ENCODE measurements at places on chromosomes 13 and 19.
A peak's percentile ranks its signal among the peaks of the same experiment; 100 is the strongest.

- DNase-seq, result no peak
These were observed 158.8 kb upstream of the DACH1 start for GRCh38 chr13:72025836-72026235.

DNA sequence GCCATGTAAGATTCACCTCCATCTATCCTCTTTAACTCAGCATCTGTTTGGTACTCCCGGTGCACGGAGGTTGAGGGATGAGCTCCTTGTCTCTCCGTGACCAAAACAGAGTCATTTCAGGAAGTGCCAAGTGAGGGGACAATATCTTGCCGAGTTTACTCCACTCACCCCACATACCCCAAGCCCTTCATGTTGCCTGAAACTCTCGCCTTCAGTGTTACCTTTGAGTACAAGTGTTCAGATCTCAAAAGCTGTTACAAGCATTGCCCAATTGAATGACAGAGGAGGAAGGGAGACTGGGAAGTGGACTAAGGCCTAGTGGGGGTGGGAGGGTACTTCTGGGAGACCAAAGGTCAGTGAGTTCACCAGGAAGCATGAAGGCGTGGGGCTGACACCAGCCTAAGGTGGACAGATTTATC lies 6.0 kb upstream of the SIGLEC12 start:
- DNase-seq, result no peak

DNA sequence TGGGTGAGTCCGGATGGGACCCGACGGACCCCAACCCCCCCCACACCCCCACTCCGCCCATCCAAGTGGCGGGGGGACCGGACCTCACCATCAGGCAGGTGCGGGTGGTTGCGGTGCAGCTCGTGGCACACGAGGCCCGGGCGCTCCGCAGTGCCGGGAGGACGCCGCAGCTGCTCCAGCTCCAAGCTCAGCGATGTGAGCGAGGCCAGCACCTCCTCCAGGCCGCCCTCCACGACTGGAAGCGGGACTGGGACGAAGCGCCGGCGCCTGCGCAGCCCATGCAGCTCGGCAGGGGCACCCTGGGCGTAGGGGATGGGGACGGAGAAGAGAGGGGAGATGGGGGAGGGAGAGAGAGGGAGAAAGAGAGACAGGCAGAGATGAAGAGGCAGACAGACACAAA lies 30.1 kb upstream of the OLFM2 start:
- no peak for DNase-seq

DNA sequence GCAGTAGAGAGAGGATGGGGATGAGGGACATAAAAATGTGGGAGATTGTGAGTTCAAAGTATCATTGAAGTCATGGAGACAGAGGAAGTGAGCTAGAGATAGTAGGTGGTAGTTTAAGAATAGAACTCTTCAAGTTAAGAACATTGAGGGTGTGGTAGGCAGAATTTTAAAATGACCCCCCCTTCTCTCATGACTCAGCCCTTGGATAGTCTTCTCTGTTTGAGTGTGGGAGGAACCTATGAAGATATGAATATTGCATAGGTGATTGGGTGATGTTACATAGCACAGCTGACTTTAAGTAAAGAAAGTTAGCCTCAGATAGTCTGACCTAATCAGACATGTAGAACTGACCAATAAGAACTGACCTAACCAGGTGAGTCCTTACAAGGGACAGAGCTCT lies 418.6 kb downstream of the FOXO1 start:
- no peak for DNase-seq

DNA sequence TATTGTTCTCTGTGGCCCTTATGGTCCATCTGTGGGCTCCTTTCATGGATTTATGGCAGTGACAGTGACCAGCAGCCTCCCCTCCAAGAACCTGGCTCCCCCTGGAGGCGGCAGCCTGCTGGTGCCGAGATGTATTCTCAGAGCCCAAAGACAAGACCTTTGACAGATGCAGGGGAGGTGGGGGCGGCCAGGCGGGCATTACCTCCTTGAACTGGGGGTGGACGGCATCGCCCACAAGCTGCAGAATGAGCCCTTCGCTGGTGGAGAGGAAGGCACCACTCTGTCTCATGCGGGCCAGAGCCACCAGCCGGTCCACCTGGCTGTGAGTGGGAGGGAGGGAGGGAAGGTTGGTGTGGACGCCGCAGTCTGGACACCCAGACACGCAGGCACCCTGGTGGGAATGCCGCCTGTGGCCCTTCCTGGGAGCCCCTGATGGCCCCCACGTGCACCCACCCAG lies 6.6 kb downstream of the ISOC2 start:
- DNase-seq, result peak; percentile 54

DNA sequence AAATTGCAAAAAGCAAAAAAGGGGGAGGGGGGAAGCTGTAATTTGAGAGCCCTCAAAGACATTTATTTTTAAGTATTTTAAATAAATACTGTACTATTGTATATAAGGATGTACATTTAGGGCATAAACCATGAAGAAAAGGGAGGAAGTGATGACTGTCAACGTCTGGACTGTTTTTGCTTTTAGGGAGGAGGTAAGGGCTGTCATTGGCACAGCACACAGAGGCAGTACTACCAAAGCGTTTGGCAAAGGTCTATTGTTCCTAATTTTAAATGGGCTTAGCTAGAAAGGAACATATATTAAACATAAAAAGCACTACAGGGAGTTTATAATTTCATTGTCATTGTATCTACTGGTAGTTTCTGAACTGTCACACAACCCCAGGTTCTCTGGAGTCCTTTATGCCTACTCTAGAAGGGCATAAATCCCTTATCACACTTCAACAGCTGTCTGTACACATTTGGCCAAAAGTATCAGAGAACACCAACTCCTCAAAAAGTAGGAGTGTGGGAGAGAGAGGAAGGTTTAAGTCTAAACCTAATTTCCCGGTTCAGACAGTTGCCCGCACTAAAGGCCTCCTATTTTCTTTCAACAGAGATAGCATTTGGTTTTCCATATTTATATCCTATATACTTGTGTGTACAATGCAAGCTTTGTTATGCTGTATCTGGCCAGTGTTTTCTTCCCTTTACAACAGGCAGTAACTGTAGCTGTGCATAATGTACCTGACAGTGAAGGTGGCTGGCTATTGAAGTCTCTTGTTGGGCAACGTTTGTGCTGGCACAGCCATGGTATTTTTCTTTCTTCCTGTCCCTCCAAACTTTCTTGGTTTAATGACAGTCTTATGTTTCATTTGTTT lies 406.2 kb downstream of the KLF5 start:
- DNase-seq, result no peak

- DNase-seq, result no peak
These were observed 52.2 kb downstream of the ZNF737 start for GRCh38 chr19:20513189-20513904.

DNA sequence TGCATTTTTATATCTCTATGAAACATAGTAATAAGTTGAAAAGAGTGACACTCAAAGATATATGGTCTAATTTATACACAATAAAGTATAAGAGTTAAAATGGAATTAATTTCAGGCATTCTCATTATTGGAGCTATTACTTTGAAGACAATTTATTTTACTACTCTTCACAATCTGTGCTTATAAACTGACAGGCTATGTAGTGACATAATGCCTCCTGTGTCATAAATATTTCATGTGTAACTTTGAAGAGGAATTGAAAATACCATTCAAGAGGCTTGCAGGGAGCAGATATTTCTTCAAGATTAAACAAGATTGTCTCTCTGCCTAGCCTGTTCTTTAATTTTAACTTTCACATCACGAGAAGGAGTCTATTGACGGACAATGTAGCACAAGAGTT lies 1881.5 kb upstream of the PCDH20 start:
- DNase-seq, result no peak

- peak; percentile 79 for DNase-seq
These were observed at the start of gene SHANK1 for GRCh38 chr19:50719566-50719965. SHANK1 (minus strand) TSS chr19:50719802; CDS start chr19:50716919, 2,883 bp downstream.

- DNase-seq, result no peak
These were observed 1169.7 kb downstream of the DIAPH3 start for GRCh38 chr13:58994077-58994476.

DNA sequence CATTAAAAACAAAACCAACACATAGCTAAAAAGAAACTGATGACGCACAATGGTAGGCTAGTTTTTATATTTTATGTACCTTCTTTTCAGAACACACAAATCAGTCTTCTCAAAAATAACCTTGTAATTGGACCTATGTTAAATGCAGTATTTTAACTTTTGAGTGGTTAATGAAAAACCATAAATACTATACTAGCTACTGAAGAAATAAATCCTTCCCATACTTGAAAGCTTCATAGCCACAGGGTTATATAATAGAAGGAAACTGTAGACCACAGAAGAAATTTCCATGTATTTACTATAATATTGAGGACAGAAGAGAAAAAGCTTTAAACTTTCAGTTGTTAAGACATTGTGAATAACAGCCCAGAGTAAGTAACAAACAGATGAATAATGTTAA lies 1094.3 kb upstream of the SLC10A2 start:
- peak; percentile 52 for DNase-seq

GRCh38 chr19:10110972-10111317 lies 548 bp upstream of the P2RY11 start:
- DNase-seq, result no peak

DNA sequence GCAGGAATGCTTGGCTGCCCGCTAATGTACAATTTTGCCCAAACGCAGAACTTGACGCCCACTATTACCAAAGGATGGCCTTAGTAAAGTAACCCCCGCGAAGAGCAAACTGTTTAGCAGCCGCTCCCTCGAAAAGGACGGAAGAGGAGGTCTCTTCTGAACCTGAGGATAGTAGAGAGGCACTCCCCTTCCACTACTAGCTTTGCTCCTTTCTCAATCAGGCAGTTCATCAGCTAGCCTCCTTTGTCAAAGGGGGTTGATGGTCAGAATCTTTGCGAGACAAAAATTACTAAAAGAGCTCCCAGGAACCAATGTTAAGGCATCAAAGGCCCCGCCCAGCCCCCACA lies 534 bp downstream of the CAB39L start:
- DNase-seq, result no peak

GRCh38 chr13:44573071-44573470 lies 3.1 kb downstream of the TSC22D1 start:
- no peak for DNase-seq

DNA sequence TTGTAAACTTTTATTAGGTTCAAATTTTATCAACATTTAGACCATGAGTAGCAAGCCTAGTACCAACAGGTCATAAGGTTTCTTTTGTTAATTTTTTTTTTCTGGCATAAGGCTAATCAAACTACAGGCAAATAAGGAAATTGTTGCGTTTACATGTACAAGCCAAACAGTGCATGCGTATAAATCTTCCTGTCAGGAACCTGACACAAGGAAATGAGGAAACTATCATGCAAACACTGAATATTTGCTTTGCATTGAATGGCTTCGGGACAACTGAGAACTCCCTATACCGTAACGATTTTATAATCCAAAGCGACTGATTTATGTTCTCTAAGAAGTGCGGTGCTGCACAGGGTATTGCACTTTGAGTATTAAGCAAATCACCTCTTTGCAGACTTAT lies 133.0 kb upstream of the TRPC4 start:
- no peak for DNase-seq

DNA sequence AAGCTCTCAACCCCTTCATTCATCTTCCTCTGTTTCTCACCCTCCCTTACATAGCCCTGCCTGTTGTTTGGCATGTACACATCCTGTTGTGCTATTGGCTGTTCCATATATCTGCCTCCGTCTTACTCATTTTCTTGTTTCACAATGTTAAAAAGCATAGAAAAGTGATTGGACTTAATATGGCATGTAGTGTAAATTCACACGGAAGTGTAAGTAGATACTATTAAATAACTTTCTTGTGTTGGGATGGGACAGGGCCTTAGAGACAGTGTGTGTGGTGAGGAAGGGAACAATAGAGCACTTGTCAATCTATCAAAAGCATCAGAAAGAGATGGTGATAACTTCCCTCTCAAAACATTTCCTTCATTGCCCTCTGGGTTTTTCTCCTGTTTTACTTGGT lies 12.3 kb downstream of the LMO7 start:
- no peak for DNase-seq

DNA sequence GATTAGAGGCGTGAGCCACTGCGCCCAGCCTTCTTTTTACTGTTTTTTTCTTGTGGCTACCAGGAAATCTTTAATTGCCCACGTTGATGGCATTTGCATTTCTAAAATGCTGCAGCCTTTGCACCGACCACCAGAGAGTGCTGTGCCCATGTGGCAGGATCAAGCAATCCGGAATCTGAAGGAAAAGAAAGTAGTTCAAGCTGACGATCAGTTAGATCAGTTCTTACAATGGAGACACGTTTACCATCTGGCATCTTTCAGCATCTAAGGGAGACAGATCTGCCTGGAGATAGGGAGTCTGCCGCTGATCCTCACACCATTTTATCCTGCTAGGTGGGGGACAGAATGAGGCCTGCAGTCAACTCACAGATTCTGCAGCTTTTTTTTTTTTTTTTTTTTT lies 19.9 kb downstream of the TINCR start:
- no peak for DNase-seq

- no peak for DNase-seq
These were observed 21.0 kb downstream of the DHX34 start for GRCh38 chr19:47370045-47370611.

GRCh38 chr13:51479199-51479523 lies 26.3 kb upstream of the INTS6 start:
- DNase-seq, result no peak

DNA sequence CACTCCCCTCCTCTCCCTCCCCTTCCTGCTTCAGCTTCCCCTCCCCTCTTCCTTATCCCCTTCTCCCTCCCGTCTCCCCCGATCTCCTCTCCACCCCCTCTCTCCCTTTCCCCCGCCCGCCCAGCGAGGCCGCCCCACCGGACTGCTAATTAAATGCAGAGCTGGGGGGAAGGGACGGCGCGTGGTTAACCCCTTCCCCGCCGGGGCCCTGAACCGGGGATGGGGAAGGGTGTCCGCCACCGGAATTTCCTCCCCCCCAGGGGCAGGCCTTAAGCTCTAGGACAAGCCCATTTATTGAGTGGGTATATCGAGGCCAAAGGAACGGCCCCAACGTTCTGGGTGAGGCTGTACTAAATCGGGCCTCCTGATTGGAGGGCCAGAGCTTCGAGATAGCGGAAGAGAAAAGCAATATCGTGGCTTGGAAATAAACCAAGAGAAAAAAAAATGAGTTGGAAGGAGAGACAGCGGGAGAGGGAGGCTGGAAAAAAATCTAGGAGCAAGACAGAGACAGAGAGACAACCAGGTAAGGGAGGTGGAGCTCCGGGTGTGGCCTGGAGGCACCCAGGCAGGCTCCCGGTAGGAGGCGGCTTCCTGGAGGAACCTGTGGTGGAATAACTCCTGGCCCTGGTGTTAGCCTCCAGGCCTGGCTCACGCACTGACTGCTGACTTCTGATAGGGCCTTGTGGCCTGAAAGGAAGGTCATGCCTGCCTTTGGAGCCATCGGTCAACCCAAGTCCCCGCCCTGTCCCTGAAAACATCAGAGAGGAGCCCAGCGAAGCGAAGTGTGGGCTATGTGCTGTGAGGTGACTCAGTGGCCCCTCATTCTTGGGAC lies 11.6 kb upstream of the JUND start:
- DNase-seq, result peak; percentile 94
